ENCODE measurements at places on chromosomes 13 and 19.

GRCh38 chr19:1159864-1160595, 14.0 kb downstream of the SBNO2 start:
- DNase-seq, result no peak

GRCh38 chr19:57903618-57904184, 12.7 kb downstream of the ZNF417 start:
- no peak for DNase-seq

GRCh38 chr19:11530432-11530831, 1.5 kb upstream of the ECSIT start:
- DNase-seq, result peak; percentile 52

GRCh38 chr13:35016362-35017112, 74.5 kb downstream of the NBEA start:
- DNase-seq, result no peak

DNA sequence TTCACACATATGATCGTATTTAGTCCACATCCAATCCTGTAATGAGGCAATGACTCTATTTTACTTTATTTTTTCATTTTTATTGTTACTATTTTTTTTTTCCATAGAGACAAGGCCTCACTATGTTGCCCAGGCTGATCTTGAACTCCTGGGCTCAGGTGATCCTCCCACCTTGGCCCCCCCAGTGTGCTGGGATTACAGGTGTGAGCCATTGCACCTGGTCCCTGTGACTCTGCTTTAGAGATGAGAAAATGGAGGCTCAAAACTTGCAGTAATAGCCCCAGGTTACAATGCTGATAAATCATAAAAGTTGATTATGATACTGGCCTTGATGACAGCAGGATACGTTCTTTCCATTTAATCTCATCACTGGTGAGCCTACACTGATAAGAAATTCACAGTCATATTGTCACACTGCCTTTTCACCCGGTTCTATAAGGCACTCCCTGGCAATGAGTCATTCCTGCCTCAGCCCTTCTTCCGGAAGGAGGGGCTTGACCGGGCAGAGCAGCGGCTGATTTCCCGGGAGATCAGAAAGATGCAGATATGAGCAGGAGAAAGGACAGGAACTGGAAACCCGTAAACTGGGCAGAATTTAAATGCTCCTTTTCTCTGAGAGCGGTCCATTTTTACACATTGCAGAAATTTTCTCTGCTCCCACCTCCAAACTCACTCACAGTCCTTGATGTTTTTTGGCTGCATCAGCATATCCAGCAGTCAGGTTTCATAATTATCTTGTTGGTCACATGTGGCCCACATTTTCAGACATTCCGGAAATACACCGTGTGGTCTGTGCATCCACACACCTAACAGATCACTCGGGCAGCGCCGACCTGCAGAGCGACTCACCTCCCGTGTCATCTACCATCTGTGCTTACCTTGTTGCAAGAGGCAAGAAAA, 616.4 kb downstream of the EFNB2 start:
- no peak for DNase-seq

Measured in B cell (primary cell).